Suppressor macrophage treated with lipopolysaccharide for 1 hour (primary cell): ENCODE measurements at places on chromosomes 5 and 9.

GRCh38 chr5:92769978-92770377, 811.0 kb downstream of the NR2F1-AS1 start:
- DNase-seq = no peak

- DNase-seq = peak; percentile 6
Observed at GRCh38 chr5:55575815-55576583, 41.2 kb upstream of the PLPP1 start.

DNA sequence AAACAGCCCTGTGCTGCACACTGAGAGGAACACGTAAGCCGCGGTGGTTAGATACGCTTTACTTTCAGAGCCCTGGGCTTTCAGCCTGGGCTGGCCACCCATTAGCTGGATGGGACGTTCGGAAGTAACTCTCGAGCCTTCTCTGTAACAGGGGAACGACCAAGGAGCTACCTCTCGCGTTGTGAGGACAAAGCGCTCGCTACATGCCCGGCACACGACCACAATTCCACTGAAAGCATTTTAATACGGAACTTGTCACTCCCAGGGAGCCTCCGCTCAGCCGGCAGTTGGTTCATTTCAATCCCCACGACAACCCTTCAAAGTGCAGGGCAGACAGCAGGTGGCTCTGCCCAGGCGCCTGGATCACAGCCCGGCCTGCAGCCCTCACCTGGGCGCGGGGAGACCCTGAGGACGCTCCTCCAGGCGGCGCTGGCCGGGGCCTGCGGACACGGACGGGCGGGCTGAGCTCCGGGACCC, 368 bp downstream of the SURF1 start:
- DNase-seq = no peak

DNA sequence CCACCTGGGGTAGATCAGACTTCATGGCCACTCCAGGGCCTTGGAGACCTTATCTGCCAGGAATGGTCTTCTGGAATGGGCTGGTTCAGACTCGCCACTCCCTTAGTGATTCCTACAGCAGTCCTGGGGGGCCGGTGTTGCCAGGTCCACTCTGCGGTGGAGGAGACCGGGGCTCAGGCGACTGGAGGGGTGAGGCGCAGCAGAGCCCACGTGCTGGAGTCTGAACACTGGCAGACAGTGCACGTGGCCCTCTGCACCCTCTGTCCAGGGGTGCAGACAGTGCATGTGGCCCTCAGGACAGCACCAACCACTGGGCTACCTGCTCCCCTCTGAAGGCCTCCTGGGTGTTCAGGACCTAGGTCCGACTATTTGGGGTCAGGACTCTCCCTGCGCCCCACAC, 94.8 kb upstream of the PHYKPL start:
- DNase-seq = no peak

- no peak for DNase-seq
Observed at GRCh38 chr9:37408933-37409710, 13.4 kb upstream of the GRHPR start.

- no peak for DNase-seq
Observed at GRCh38 chr9:131258186-131258585, 18.1 kb downstream of the FAM78A start.

DNA sequence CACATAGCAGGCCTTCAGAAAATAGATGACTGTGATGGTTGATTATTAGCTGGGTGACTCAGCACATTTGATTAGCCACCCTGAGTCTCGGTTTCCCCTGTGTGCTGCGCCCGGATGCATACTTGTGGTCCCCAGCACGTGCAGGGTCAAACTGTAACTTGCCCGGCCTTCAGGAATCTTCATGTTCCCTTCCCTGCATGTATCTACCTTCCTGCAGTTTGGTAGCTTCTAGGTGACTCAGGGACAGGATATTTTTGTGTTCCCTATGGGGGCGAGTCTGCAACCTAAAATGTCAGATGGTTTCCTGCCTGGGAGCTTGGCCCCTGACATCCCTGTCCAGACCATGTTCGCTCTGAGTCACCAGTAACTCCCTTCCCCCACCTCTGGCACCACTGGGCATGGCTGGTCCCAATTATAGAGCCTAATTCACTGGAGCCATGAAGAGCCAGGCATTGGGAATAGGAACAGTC, 13.2 kb downstream of the PTGS1 start:
- no peak for DNase-seq

- peak; percentile 91 for DNase-seq
Observed at GRCh38 chr9:137034709-137035506, 3.0 kb upstream of the FUT7 start.

DNA sequence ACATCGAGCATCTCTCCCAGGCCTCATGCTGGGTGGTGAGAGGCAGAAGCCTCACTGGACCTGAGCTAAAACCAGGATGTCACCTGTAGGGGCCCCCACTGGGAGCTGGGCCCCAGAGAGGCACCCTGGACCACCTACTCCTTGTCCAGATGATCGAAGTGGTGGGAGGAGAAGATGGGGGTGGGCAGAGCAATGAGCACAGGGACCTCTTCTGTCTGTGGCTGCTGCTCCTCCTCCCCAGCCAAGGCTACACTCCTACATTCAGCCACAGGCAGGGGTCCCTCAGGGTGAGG, 227.5 kb downstream of the CACNA1B start:
- DNase-seq = no peak

DNA sequence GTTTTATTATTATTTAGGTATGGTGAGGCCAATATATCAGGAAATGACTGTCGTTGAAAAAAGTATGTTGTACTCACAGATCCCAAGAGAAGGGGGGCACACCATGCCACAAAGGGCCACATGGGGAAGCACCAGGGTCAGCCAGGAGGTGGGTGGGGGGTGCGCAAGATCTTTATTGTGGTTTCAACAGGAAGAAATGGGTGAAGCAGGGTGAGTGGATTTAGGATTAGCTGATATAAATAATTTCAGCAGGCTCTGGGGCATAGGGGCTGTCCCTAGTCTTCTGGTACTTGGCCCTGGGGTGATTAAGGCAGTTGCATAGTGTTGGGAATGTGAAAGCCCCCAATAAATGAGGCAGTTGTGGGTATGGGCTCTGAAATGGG, 8.6 kb downstream of the PDCD1LG2 start:
- DNase-seq = no peak

DNA sequence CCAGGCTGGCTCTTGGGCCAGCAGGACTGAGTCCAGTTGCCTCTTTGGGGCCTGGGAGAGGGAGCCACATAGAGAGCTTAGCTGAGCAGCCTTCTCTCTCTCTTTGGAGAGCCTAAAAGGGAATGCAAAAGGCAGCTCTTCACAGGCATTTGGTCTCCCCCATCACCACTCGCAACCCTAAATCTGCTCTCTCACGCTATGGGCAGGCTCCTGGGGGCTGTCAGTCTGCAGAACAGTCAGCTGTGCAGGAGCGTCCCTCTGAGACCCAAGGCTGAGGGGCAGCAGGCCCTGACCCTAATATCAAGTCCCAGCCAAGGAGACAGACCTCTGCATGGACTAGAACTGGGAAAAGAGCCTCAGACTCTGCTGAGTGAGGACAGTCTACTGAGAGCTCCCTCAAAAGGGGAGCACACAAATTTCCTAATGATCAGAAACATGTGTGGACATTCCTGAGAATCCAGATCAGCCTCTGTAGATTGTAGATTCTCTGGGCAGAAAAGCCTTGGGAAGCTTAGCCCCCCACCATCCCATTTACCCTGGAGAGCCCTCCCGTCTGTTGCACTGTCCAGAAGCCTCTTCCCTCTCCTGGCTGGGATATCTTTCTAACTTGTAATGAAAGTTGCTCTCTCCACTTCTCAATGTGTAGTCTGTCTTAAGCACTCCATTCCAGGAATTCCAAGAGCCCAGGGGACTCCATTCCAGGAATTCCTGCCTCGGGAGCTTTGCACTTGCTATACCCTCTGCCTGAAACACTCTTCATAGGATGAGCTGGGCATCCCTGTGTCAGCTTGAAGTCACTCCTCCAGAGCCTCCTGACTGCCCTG, 79.4 kb downstream of the FAM114A2 start:
- no peak for DNase-seq

- no peak for DNase-seq
Observed at GRCh38 chr5:112787261-112787660, 49.6 kb downstream of the APC start.

GRCh38 chr5:68378204-68378820, 162.8 kb downstream of the PIK3R1 start:
- no peak for DNase-seq

GRCh38 chr5:71907001-71907588, 188.0 kb downstream of the CARTPT start:
- DNase-seq = no peak

DNA sequence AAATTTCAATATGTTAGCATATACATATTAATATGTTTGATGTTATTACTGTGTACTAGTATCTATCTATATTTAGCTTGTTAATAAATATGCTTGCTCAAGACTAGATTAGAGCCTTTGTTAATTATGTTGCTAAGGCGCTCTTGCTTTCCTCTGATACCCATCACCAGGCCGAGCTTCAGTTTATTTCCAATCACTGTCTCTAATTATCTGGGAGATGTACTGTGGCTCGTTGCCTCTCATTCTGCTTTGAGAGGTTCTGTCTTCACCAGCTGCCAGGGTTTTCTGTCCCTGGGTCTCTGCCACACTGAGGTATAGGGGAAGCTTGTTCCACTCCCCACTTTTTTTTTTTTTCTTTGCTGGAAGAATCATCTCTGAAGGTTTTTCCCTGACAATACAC, 21.0 kb upstream of the TAF11L2 start:
- no peak for DNase-seq

DNA sequence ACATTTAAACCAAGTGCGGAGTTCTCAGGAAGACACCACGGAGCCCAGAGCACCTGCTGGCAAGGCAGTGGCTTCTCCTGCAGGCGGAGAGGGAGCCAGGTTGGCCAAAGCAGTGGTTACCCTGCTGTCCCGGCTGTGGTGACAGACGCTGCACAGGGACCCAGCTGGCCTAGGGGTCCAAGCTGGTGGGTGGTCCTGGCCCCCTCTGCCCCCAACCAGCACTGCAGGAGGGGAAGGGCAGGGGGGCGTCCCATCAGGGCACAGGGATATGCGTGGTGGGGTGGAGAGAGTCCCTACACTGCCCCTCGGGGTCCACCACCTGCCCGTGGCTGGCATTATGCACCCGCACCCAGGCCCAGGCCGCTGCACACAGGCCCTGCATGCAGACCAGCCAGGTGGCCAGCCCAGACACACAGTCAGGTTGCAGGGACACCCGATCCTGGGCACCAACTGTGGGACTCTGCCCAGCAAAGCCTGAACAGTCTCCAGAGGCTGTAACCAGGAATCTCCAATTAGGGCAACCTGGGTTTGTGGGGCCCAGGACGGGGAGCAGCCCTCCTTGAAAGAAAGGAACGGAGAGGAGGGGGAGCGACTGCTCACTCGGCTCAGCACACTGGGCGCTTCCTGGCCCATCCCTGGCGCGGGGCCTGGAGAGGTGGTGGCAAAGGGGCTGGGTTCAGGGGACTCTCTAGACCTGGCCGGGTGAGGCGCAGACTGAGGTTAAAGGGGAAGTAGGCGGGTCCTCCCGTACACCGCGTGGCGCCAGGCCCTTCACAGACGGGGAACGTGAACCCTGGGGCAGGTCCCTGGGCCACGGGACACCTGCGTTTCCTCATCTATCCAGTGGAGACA, 46.3 kb downstream of the NACC2 start:
- DNase-seq = no peak

GRCh38 chr9:95333426-95333825, 15.9 kb upstream of the FANCC start:
- no peak for DNase-seq

- DNase-seq = no peak
Observed at GRCh38 chr5:146209714-146210113, 6.3 kb downstream of the RBM27 start.

DNA sequence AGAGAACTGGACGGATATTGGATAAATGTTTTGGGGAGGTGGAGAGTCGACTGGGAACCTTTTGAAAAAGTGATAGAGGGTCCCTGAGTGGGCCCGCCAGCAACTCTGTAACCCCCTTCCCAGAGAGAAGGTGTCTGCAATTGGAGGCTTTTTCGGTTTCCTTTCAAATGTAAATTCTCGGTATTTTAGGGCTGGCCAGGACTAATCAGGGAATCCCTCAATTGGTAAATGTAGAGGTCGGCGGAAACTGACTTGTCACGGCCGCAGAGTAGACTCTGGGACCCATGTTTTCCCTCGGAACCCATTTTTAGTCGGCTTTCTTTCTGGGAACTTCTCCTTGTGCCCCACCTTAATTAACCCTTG, 524 bp downstream of the CCNB1 start:
- DNase-seq = peak; percentile 78

DNA sequence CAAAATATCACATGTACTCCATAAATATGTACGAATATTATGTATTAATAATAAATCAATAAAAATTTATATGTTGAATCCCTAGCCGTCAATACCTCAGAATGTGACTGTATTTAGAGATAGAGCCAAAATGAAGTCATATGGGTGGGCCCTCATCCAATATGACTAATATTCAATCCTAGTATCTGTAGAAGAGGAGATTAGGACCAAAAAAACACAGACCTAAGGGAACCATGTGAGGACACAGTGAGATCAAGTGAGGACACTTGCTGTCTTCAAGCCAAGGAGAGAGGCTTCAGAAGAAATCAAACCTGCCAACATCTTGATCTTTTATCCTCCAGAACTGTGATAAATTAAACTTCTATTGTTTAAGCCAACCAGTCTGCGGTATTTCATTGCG, 3.7 kb upstream of the AMACR start:
- no peak for DNase-seq

DNA sequence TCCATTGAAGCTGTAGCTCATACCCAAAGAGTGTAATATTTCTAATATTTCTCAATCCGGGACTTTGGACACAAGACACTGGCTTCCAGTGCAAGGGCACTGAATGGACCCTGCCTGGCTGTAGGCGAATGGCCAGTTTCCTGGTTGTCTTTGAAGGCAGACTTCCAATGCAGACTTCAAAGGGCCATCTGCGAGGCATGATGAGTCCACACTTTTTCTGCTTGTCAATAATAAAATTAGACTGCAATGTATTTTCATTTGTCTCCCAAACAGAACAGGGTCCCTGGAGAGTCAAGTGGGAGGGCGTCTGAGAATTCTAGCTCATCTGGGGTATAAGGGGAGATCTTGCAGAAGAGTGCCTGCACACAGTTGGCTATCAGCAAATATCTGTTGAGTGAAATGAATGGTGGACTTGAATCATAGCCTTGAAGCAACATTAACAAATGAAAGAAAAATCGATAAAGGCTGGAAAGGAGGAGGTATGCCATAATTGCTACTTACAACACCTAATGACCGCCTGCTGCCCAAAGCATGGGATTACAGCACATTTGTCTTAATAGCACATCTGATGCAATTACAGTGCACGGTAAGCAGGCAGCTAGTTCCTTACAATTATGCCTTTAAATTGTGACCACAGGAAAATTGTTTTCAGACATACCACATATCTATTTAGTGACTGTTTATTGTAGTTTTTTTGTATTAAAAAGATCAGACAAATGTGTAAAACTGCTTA, 137.5 kb downstream of the ARHGEF28 start:
- no peak for DNase-seq

DNA sequence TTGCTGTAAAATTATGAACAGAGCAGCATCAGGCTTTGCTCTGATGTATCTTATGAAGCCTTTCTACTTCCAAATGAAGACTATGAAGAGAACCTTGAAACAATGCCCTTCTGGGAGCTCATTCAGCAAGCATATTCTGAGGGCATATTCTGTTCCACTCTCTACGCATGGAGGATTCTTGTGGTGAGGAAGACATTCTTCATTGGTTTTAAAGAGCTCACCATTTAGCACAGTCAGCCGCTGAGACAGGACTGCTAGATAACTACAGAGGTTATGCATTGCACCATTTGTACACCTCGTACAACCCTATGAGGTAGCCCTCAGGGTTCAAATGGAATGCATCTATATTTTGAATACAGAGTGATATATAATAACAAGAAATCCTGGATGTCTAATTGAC, 61.0 kb downstream of the INVS start:
- DNase-seq = no peak
